ENCODE measurements at places on chromosomes 12 and 14.

- DNase-seq = peak; percentile 83
Measured at GRCh38 chr14:72892879-72893635, 844 bp downstream of the DPF3 start.

GRCh38 chr14:101058571-101058970 is 155.0 kb upstream of the RTL1 start:
- no peak for DNase-seq

- no peak for DNase-seq
Measured at GRCh38 chr12:16606991-16607390, 1.0 kb upstream of the LMO3 start.

DNA sequence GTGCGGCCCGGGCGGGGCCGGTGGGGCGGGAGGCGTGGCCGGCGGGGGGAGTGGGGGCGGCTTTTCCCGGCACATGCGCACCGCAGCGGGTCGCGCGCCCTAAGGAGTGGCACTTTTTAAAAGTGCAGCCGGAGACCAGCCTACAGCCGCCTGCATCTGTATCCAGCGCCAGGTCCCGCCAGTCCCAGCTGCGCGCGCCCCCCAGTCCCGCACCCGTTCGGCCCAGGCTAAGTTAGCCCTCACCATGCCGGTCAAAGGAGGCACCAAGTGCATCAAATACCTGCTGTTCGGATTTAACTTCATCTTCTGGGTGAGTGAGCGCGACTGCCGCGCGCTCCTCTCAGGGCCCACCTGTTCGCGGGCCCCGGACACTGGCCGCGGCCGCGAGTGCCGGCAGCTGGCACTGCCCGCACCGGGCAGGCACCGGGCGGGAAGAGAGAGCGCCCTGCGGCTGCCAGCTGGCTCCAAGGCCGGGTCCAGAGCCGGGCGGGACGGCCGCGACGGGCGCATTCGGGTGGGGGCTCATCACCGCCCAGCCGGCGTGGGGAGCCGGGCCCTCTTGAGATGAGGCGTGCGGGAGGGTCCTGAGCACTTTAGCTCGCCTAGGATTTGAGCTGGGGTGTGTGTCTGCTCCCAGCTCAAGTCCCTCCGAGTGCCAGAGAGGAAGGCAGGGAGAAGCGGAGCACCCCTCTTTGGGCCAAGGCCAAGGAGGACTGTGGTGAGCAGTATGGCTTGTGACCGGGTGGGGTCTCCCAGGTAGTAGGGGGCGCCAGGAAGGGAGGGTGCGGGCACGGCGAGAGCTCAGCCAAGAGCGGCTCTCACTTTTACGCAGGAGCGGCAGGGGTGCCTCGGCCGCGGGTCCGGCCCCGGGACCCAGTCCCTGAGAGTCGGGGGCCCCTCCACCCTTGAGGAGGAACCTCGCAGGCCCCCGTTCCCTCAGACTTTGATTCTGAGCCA is at the start of gene CD9:
Gene CD9 (plus strand): TSS at position 145 of the 957 bp plus-strand sequence. CDS start 100 bp downstream, at position 245.
- DNase-seq = no peak

DNA sequence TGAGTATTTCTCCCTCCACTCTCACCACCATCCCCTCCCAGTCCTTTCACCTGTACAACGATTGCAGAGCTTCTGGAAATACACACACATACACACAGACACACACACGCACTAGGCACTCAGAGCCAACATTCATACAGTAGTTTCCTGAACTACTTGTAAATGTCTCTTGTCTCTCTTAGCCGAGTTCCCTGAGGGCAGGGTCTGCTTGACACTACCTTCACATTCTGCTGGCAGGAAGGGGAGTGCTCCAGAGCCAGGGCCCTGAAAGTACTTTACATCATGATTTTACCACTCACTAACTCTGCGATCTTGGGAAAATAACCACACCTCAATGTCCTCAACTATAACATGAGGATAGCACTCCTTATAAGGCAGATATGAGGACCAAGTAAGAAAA is 82.7 kb downstream of the GAS2L3 start:
- DNase-seq = no peak

- DNase-seq = no peak
Measured at GRCh38 chr12:6822426-6823135, 960 bp downstream of the GPR162 start.

- DNase-seq = no peak
Measured at GRCh38 chr12:17342381-17342961, 736.5 kb upstream of the LMO3 start.

GRCh38 chr12:116620492-116621191 is 61.5 kb downstream of the MAP1LC3B2 start:
- DNase-seq = no peak

DNA sequence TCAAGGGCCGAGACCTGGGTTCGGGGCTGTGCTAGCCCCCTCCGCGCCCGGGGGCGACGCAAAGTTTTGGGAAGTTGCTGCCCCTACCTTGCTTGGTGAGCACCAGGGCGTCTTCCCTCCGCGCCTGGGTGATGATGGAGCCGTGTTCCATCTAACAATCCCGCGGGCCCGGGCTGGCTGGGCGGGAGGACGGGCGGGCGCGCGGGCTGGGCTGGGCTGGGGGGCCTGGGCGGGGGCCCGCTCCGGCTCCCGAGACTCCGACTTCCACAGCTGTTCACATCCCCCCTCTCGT is 298 bp downstream of the CTDSP2 start:
- no peak for DNase-seq

GRCh38 chr12:124077701-124078100 is 104.7 kb downstream of the ZNF664 start:
- no peak for DNase-seq

GRCh38 chr12:45666816-45667215 is 62.7 kb upstream of the ARID2 start:
- DNase-seq = no peak

DNA sequence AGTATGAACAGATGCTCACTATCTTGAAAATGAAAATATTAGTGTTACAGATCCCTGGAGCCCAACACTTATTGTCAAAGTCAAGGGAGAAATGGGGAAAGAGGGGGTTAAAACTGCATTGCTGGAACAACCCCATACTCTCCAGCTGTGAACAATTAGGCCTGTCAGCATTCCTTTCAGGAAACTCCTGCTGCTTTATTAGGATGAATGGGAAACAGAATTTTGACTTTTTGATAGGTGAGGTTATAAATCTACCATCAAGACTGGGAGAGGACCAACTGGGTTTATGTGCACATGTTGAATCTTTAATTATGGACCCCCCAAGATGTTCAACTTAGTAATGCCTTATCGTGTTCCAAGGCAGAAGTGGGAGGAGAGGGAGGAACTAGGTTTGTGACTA is 85.0 kb downstream of the TMTC1 start:
- no peak for DNase-seq

DNA sequence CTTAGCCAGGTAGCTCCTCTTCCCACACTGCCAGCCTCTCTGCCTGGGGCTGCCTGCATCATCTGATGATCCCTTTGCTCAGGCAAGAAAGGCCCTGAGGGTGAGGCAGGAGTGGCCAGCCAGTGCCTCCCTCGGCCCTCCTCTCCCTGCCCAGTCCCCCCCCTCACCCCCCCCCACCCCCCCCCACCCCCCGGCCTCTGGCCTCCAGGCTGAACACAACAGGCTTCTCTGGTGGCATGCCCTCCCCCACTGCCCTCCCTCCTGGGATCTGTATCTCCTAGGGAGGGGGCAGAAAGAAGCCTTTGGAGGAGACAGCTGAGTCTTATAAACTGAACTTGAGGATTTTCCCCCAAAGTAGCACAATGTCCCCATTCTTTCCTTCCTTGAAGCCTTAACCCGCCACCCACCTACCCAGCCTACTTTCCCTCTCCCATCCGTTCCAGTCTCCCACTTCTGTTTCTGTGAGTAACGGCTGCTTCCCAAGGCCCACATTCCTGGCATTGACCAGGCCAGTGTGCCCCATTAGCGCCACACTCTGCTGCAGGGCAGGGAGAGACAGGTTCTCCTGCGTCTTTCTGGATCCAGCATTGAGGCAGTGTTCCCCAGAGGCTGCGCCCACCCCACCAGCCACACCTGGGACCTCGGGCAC is 82.1 kb downstream of the B4GALNT3 start:
- no peak for DNase-seq
